ENCODE measurements at places on chromosomes 3 and 15.

GRCh38 chr3:186137051-186137685, 28.3 kb upstream of the ETV5 start:
- no peak for DNase-seq

- no peak for DNase-seq
Observed at GRCh38 chr3:159764490-159765029, 224.1 kb upstream of the IL12A start.

GRCh38 chr15:87827131-87827530, 429.4 kb downstream of the NTRK3 start:
- no peak for DNase-seq

GRCh38 chr3:145849115-145849514, 311.9 kb downstream of the PLOD2 start:
- no peak for DNase-seq

DNA sequence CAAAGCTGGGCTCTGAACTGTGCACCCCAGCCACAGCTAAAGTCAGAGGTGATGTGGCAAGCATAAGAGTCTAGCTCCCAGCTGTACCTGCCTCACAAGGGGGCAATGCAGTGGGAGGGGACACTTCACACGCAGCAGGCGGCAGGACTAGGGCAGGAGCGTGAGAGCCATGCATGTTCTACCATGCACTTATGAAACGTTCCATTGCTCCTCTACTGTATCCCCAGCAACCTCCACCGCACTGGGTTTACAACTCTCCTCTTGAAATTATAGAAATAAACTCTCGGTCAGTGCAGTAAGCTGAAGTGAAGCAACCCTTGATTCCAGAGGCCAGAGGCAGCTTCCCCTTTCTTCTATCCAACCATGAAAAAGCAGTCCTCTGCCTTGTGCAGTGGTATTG, 298.6 kb upstream of the STT3B start:
- DNase-seq: no peak

GRCh38 chr3:127211118-127212060, 18.5 kb downstream of the PRR23E start:
- DNase-seq: no peak

- no peak for DNase-seq
Observed at GRCh38 chr3:94101860-94102259, 39.0 kb downstream of the NSUN3 start.

GRCh38 chr3:190361791-190362190, 26.2 kb upstream of the CLDN16 start:
- DNase-seq: no peak

GRCh38 chr3:40869939-40870338, 329.4 kb upstream of the CTNNB1 start:
- no peak for DNase-seq

DNA sequence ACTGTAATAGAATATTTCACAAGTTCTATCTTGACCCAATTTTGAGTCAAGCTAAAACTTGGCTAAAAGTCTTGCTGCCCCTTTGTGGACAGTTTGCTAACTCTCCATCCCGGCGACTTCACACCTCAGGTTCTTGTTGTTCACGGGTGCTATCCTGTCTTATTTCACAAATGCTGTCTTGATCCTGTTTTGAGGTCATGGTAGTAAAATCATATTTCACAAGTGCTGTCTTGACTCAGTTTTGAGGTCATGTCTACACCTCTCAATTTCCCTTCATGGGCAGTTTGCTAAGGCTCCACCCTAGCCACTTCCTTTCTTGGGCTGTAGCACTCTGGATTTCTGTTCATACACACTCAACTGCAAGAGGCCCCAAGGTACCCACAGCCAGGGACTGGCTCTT, 45.0 kb upstream of the GK5 start:
- no peak for DNase-seq

GRCh38 chr15:39447346-39447745, 133.5 kb upstream of the THBS1 start:
- no peak for DNase-seq

DNA sequence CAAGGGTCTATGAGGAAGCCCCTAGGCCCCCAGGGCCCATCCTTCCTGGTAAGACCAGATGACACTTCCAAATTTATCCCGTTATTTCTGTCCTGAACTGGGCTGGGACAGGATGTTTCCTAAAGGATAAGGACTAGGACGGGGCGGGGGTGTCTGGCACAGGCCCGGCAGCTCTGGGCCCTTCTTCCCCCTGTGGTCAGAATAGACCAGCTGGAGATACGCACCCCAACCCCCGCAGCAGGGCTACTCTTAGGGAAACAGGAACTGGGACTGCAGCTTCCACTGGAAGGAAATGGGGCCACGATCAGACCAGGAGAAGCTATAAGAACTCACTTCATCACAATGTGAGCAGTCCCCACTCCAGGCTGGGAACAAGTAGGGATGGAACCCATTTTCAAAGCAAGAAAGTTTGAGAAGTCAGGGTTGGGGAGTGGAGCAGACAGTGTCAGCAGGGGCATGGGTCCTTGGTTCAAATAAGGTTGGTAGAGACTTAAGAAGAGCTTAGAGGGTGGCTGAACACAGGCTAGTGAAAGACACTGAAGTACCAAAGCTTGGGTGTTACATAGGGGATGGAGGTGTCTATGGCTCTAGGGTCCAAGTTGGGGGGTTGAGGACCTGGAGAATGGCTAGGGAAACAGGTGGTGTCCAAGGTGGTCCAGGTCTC, 1.1 kb downstream of the NCKIPSD start:
- DNase-seq: no peak

All from HepG2 (cell line).